ENCODE measurements at places on chromosomes 6 and 20.

GRCh38 chr6:36368921-36369865, 18.3 kb downstream of the ETV7 start:
- DNase-seq, result peak; percentile 86

DNA sequence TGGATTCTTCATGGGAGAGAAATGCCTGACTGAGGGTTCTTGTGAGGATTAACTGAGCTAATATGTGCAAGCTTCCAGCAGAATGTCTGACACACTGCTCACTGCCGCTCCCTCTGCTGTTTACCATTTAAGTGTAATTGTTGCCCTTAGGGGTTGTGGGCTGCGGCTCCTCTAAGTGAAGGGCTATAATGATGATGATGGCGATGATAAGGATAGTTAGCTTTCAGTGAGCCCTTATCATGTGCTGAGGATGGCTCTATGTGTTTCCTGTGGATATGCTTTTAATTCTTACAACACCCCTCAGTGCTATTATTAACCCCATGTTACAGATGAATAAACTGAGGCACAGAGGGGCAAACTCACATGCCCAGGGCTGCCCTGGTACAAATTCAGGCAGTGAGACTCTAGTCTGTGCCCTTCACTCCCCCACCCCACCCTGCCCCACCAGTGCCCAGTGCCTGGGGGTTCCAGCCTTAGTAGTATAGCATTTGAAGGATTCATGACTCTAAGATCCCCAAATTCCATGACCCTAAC, 33.4 kb downstream of the TGM2 start:
- DNase-seq, result no peak

DNA sequence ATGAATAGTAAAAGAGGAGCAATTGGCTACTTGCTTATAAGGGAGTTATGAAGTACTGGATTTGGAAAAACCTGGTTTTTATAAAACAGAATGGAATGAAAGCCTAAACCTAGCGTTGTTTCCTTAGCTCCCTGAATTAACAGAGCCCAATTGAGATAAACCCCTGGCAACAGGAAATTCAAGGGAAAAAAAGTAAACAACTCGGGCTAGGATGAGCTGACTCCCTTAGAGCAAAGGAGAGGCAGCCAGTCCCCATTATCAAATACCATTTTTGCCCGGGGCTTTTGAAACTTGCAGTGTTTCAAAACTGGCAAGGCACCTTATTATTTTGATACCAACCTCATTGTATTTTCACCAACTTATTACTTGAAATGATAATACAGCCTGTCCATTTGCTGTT, 587.5 kb downstream of the CD109 start:
- no peak for DNase-seq

- no peak for DNase-seq
Measured at GRCh38 chr6:107511511-107511993, 21.6 kb downstream of the SOBP start.

GRCh38 chr6:170516783-170517616, 36.1 kb downstream of the PSMB1 start:
- no peak for DNase-seq

GRCh38 chr6:169940481-169941271, 189.3 kb downstream of the ERMARD start:
- no peak for DNase-seq

DNA sequence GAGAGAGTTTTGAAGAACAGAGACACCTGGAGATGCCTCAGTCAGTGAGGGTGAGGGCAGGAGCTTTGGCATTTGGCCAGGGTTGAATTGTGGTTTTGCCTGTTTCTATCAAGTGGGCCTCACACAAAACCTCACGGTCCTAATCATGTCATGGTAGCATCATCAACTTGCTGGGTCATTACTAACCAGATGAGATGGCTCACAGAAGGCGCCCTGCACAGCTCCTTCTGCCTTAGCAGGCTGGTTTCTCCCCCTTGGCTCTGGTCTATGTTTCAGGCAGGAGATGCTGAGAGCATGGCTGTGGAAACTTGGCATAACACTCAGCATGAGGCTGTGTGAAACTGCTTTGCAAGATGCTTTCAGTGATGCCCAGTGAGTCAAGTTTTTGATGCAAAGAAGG, 99.3 kb downstream of the LRRC1 start:
- no peak for DNase-seq

DNA sequence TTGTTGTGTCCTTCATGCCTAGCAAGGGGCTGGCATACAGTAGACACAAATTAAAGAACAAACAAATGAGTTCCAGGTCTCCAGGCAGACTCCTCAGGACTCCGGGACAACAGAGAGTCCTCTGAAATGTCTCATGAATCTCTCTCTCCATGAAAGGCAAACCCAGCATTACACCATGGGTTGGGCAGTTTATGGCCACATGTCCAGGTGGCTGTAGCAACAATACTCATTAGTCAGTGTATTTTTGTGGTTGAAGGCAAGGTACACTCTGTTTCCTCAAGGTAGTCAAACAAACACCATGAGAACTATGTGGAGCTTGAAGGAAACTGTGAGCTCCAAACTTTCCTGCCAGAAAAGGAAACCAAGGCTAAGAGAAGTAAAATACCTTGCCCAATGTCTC, 62.2 kb downstream of the KCNB1 start:
- no peak for DNase-seq

- DNase-seq, result no peak
Measured at GRCh38 chr6:44004625-44005506, 122.4 kb downstream of the MRPL14 start.

- no peak for DNase-seq
Measured at GRCh38 chr6:40778196-40778595, 191.0 kb upstream of the LRFN2 start.

- DNase-seq, result no peak
Measured at GRCh38 chr20:577167-577791, 32.8 kb downstream of the TCF15 start.

GRCh38 chr6:98920904-98921431, 26.8 kb downstream of the FBXL4 start:
- no peak for DNase-seq

- no peak for DNase-seq
Measured at GRCh38 chr20:46572153-46572552, 21.7 kb upstream of the OCSTAMP start.

DNA sequence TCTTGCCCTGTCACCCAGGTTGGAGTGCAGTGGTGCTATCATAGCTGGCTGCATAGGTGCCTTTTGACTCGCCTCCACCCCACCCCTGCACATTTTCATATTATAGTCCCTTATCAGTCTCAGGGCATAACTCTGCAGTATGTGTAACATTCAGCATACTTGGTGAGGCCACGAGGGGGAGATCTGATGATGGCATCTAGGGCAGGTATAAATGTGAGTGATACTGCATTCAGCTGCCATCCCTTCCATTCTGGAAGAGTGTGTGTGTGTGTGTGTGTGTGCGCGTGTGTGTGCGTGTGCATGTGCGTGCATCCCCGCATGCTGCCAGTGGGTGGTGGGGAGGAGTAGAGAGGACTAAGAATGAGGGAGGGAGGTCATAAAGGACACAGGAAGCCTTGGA, 81.4 kb downstream of the JARID2 start:
- DNase-seq, result no peak

GRCh38 chr6:3618642-3619041, 132.9 kb downstream of the PXDC1 start:
- DNase-seq, result no peak

GRCh38 chr6:105753620-105754211, 332.4 kb upstream of the PRDM1 start:
- no peak for DNase-seq

DNA sequence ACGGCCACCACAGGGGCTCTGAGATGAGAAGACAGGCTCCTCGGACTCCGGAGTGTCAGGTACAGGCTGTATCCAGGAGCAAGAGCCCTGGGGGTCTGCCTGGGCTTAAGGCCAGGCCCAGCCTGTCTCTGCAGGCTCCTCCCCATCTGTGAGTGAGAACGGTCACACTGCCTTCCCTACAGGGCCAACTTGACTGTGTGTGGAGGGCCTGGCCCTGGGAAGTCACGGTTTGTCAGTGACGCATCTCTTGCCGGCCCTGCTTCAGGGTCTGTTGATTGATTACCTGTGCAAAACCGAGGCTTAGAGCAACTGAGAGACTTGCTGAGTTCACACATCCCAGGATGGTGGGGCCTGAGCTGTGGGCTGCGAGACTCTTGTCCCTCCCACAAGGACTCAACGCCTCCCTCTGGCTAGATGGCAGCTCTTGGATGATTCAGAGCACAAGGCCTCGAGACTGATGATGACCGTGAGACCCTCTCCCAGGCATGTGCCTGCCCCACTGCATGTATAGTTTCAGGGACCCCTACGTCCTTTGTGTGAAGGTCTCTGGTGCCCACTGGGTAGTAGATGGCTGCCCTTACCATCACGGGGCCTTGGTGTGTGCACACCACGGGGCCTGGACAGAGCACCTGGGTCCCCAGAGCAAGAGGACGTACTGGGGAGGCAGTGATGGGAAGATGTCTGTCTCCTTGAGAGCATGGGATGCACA, 5.9 kb downstream of the RBM38 start:
- no peak for DNase-seq

DNA sequence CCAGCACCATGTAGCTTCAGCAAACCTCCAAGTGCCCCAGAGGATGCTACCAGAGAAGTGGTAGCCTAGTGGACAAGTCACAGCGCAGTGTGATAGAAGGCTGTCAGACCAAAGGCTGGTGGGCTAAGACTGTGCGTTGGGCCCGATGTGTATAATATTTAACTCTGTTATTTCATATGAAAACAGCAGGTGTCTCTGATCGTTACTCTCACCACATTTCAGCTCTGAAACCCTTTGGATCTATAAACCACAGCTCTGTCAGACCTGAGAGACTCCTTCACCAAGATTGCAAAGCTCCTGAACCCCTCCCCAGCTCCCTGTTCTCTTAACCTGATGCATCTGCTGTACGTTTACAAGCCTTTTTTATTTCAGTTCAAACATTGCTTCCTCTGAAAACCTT, 43.8 kb downstream of the ISM1 start:
- DNase-seq, result no peak

GRCh38 chr6:47130086-47130485, 88.0 kb upstream of the ADGRF1 start:
- DNase-seq, result no peak

GRCh38 chr6:64896939-64897338, 810.1 kb downstream of the EYS start:
- DNase-seq, result no peak

DNA sequence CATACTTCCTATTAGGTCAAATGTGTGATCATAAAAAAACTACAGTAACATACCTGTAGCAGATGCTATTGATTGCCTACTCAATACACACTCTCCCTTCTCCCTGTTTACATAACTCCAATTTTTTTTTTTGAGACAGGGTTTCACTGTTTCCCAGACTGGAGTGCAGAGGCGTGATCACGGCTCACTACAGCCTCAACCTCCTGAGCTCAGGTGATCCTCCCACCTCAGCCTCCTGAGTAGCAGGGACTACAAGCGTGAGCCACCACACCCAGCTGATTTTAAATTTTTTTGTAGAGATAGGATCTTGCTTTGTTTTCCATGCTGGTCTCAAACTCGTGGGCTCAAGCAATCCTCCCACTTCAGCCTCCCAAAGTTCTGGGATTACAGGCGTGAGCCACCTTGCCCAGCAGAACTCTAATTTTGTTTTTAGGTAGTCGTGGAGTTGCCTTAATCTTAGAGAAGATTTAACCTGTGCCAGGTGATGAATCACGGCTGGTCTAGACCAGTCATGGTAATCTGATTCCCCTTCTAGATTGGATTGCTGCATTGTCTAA, 14.0 kb upstream of the KIF3B start:
- no peak for DNase-seq

DNA sequence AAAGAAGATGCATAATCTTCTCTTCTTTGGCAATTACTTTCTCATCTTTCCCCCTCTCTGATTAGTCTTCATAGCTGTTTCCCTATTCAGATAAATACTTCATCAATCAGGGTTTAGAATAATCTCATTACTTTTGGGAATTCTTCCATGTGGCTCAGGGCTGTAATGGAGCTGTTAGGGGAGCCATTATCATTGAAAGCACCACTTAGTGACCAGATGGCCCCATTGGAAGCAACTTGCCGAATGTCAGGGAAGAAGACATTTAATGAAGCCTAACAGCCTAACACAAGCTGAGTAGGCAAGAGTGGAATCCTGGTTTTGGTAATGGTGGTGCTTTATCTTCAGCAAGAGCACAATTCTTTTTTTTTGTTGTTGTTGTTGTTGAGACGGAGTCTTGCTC, 45.0 kb downstream of the TIAM2 start:
- DNase-seq, result no peak

GRCh38 chr6:135114355-135115145, 59.9 kb upstream of the HBS1L start:
- no peak for DNase-seq

DNA sequence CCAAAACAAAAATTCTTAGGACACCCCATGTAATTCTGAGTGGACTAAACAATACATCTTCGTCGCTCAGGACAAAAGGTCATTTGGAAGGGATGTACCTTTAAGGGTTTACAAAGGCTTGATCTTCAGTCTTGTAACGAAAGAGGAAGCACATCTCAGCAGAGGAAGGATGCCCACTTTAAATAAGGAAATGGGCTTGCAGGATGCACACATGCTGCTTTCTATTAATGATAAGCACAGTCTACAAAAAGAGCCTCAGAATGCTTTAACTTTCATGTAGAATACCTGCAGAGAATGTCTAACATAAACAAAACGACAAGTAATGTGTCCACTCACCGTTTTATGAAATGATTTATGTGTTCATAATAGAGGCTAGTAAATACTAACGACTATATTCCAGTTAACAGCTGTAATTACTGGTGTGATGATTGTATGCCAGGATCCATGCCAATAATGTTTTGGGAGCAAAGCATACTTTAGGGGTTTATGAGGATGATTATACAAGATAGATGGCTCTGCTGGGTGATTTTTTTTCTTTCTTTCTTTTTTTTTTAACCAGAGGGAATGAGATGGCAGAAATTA, 216.9 kb downstream of the GMDS start:
- no peak for DNase-seq

- DNase-seq, result no peak
Measured at GRCh38 chr20:11813106-11813890, 104.4 kb upstream of the BTBD3 start.

- no peak for DNase-seq
Measured at GRCh38 chr20:57881466-57882385, 171.9 kb upstream of the PMEPA1 start.

DNA sequence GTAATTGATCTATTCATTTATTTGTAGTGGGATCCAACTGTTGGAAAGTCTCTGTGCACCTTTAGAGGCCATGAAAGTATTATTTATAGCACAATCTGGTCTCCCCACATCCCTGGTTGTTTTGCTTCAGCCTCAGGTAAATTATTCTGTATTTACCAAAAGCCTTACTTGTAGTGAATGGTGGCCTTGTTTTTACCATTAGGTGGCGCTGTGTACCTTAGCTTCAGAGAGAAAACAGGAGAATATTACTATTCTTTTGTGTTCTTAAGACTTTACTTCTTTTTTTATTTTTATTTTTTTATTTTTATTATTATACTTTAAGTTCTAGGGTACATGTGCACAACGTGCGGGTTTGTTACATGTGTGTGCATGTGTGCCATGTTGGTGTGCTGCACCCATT, 23.7 kb downstream of the PEX7 start:
- no peak for DNase-seq

DNA sequence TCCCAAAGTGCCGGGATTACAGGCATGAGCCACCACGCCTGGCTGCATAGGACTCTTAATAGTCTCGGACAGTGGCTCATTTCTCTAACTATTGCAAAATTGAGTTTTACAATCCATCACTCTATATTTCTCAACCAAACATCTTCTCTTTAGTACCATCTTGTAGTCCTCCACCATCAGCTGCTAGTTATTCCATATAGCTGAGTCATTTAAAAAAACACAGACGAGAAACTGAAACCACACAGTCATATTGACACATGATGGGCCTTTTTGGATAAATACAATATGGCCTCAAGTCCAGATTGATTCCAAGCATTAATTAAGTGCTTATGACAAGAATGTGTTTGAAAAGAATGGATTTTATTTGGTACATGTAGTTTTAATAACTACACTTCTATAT, 599.1 kb downstream of the MEI4 start:
- DNase-seq, result no peak
